Heart right ventricle (tissue), 16 donors: ENCODE measurements at places on chromosomes 2 and 18. TPM values are rescaled to one million over a fixed set of nuclear protein-coding genes. Genes with fewer than 3 reads are reported as not detected.

GRCh38 chr2:192159736-192160135, 35.0 kb downstream of the TMEFF2 start:
- H3K27me3 ChIP-seq: no peaks in the 10 kb centered on the region
- no peak overlapping the region for H3K27ac ChIP-seq
- H3K36me3 ChIP-seq: no peaks in the 10 kb centered on the region
- H3K4me1 ChIP-seq: peaks cover 6% of the 10 kb centered on the region

Gene SPP2
- total RNA-seq: not detected

Gene PDE1A
- total RNA-seq: 32.2 TPM

- DNase-seq: peak; percentile 79
- H3K4me1 ChIP-seq: peaks cover 4% of the 10 kb centered on the region
- H3K27ac ChIP-seq: peak overlapping the region; percentile 89
- H3K4me3 ChIP-seq: peak overlapping the region; percentile 67
Observed at GRCh38 chr18:76491473-76491775, 3.6 kb downstream of the ZNF516 start.

Gene PID1
- total RNA-seq: 10.9 TPM

Gene GALNT5
- 0.23 TPM for total RNA-seq

DNA sequence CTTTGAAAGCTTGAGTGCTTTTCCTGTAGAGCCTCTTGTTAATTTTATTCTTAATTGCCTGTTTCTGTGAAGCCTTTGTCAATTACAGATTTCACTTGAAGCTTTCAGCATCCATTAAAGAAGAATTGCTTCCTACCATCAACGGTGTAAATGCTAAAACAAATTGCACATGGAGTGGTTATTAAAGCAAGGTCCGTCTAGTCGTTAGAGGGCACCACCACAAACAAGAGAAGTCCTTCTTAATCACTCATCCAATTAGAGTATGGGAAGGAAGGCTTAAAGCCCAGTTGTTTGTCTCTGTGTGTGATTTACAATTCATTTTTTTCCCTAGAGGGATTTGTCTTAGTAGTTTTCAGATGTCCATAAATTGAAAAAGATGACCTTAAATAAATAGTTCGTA, 1.6 kb downstream of the KCNJ3 start:
- H3K36me3 ChIP-seq: no peaks in the 10 kb centered on the region
- H3K27ac ChIP-seq: no peak overlapping the region
- no peak overlapping the region for H3K4me3 ChIP-seq
- no peaks in the 10 kb centered on the region for H3K4me1 ChIP-seq
- peaks cover 47% of the 10 kb centered on the region for H3K27me3 ChIP-seq
- DNase-seq: no peak

DNA sequence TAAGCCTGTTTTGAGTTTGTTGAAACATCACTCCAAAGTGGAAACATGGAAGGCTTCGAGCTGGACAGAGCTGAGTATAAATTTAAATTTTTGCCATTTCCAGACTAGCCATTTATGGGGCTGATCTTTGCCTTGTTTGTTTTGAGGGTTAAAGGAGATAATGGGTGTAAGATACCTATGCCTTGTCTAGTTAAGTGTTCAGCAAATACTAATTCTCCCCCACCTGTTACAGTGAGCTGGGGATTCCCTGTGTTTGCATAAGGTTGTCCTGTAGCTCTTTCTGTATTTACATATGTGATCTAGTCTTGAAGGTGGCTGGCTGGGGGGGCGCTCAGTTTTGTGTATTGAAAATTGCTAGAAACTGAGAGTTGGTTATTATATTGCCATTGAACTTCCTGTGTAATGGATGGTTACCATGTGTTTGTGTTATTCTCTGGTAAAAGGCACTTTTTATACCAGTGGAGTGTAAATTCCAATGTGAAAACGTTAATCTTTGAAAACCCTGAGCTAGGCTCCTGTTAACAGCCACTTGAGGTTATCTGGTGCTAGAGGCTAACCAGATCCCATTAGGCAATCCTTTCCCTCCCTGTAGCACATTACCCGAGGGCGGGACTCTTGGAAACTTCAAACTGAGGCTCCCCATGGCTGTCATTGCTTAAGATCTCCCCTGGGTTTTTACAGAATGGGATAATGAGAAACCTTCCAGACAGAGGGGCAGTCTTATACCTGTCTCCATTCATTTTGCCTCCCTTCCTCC, 26.7 kb downstream of the TANC1 start:
- no peaks in the 10 kb centered on the region for H3K27me3 ChIP-seq
- no peak overlapping the region for H3K4me3 ChIP-seq
- H3K36me3 ChIP-seq: no peaks in the 10 kb centered on the region
- H3K4me1 ChIP-seq: peaks cover 73% of the 10 kb centered on the region
- peak; percentile 34 for DNase-seq

GRCh38 chr18:24534271-24534670, 73.8 kb downstream of the HRH4 start:
- H3K4me3 ChIP-seq: no peak overlapping the region
- H3K27ac ChIP-seq: no peak overlapping the region
- no peaks in the 10 kb centered on the region for H3K27me3 ChIP-seq
- H3K36me3 ChIP-seq: no peaks in the 10 kb centered on the region
- H3K4me1 ChIP-seq: no peaks in the 10 kb centered on the region

Gene UPP2
- not detected for total RNA-seq

GRCh38 chr2:37573451-37574388, 97.7 kb downstream of the CDC42EP3 start:
- no peak overlapping the region for H3K4me3 ChIP-seq
- DNase-seq: no peak

DNA sequence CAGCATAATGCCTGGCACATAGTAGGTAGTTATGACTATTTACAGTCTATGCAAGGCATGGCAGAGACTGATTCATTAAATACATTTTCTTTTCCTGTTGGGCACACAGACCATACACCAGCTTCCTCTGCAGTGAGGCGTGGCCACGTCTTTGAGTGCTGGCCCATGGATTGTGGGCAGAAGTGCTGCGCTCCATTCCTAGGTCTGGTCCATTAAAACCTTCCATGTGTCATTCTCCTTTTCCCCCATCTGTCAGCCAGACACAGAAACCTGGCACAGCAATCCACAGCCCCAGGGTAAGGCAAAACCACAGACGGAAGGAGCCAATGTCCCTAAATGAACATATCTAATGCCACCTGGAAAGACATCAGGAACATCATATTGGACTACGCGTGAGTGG, 141.9 kb downstream of the TTC32 start:
- no peaks in the 10 kb centered on the region for H3K4me1 ChIP-seq
- no peak overlapping the region for H3K27ac ChIP-seq
- H3K4me3 ChIP-seq: no peak overlapping the region
- no peaks in the 10 kb centered on the region for H3K27me3 ChIP-seq

Gene ERFE
- not detected for total RNA-seq

DNA sequence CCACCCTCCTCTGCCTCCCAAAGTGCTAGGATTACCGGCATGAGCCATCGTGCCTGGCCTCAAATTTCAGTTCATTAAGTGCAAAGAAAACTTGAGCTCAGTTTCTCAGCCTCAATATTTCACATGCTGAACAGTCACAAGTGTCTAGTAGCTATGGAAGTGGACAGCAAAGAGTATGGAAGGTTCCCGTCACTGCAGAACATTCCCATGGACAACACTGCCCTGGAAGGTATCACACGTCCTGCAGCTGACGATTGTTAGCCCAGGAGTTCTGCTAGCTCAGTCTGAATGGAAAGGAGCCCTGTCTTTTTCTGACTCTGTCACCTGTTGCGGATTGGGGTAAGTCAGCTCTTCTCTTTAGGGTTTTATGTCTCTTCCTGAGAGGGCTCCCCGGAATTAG, 86.2 kb upstream of the PTPRM start:
- H3K27me3 ChIP-seq: no peaks in the 10 kb centered on the region
- no peaks in the 10 kb centered on the region for H3K36me3 ChIP-seq

DNA sequence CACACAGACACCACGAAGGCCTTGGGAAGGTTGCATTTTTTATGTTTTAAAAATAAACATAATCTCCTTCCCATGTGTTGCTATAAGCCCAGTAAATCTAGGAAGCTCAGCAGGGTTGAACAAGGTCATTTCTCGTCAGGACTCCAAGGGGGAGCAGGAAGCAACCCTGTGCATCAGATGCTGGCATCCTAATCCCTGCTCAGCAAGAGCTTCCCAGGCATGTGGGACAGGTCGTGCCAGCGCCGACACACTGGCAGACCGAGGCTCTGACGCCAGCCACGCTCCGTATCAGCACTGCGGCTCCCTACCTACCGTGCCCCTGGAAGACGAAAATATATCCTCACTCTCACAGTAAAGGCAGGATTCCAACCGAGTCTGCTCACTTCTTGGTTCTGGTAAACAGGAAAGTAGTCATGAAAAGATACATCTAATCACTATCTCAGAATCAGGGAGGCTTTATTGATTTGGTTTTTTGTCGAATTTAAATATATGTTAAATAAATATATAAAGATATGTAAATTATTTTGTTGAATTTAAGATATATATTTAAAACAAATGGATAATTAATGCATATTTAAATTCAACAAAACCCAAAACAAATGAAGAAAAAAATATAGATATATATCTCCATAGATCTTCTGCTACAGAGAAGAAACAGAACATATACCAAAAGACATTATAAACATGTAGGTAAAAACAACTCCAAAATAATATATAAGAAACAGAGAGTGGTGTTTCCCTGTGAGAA, 61.4 kb downstream of the TXNL1 start:
- peak overlapping the region; percentile 22 for H3K27ac ChIP-seq
- H3K4me3 ChIP-seq: peak overlapping the region; percentile 18
- no peaks in the 10 kb centered on the region for H3K36me3 ChIP-seq
- peak; percentile 71 for DNase-seq
- H3K27me3 ChIP-seq: no peaks in the 10 kb centered on the region

- H3K36me3 ChIP-seq: no peaks in the 10 kb centered on the region
- H3K4me3 ChIP-seq: no peak overlapping the region
- no peaks in the 10 kb centered on the region for H3K27me3 ChIP-seq
Observed at GRCh38 chr2:41668529-41668928, 379.3 kb upstream of the PKDCC start.

Gene ZNF892
- 2.6 TPM for total RNA-seq
